ENCODE measurements at places on chromosomes 12 and 14.

DNA sequence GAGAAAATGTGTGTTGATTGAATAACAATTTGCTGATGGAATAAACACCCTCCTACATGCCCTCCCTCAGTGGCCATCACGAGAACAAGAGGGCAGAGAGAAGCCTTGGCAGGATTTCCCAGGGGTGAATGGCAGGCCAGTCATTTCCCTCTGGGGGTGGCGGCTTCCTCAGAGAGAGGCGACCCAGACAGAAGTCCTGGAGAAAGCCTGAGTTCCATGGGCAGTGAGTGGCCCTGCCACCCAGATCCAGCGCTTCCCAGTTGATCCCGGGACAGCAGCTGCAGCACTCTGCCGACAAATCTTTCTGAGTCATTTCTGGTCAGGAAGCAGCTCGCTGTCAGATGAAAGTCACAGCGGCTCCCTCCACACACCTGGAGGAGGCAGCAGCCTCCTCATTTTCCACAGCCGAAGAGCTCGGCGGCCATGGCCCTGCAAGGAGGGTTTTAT is 123.0 kb downstream of the SCARB1 start:
- no peak for DNase-seq

DNA sequence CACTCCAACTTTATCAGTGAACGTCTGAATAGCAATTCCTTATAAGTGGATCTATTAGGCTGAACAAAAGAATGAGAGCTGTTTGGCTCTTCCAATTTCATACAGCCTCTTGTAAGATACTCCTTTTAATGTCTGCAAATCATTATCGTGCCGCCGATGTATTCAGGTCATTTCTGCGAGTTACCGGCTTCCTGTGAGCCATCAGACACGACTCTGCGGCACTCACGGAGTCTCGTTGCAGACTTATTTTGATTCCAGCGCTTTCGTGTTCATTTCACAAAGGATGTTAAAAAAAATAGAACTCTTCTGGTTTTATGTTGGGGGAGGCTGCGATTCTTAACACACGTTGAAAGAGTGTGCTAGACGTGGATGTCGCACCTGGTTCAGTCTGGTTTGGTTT is 106.6 kb downstream of the GLT1D1 start:
- no peak for DNase-seq

DNA sequence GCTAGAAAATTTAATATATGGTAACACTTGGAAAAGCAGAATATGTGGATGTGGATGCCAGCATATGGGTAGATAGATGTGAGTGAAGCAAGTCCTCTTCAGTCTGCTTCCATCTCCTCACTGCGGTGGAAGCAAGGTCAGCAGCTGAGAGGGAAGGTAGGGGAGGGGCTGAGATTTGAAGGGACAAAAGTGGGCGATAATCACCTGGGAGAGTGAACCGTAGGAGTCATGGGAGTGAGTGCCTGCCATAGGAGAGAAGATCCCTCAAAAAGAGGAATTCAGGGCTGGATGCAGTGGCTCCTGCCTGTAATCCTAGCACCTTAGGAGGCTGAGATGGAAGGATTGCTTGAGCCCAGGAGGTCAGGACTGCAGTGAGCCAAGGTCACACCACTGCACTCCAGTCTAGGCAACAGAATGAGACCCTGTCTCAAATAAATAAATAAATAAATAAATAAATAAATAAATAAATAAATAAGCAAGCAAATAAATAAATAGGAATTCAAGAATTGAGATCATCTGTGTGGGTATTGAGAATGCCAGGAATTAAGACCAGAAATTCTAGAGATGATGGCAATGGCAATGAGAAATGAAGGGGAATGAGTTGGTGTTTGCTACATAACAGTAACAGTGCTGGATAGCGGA is 123.4 kb downstream of the BICD1 start:
- DNase-seq = no peak

- no peak for DNase-seq
Observed at GRCh38 chr14:41668356-41668755, 61.7 kb downstream of the LRFN5 start.

DNA sequence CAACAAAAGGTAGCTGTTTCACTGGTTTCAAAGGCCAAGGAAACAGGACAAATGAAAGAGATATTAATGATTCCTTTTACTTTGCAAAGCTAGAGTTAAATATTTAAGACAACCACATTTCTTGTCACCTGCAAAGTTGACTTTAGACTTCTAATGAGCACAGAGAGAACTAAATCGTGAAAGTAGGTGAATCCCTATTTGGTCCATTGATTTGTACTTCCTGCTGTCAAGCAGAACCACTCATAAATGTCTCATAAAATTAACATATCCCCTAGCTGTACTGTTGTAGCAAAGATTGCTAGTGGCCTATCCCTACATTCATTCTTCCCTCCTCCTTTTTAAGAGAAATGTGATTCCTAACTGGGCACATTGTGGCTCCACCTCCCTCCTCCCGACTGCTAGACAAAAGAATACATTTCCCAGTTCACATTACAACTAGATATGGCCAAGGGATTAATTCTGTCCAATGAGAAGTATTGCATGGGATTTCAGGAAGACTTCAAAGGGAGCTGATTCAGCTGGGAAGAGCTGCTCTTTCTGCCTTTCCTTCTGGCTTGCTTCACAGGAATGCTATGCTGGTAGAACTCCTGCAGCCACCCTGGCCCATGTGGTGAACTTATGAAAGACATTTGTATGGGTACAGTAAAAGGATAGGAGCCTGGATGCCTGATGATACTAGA is 227.5 kb upstream of the ABCD2 start:
- no peak for DNase-seq

GRCh38 chr14:26841920-26842741 is 244.3 kb upstream of the NOVA1 start:
- DNase-seq = peak; percentile 88

DNA sequence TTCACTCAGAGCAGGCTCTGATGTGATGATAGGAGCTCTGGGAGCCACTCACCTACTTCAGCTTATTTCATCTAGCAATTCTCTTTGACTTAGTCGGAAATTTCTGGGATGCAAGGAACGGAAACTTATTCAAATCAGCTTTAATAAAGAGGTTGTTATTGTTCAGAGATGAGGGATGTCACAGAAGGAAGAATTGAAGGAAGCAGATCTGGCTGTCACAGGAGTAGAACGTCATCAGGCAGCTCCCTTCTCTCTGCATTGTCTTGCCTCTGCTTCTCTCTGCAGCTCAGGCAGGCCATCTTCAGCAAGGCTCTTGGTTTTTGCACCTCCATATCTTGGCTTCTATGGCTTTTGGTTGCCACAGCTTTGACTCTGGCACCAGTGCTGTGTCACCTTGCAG is 7.6 kb upstream of the TMEM30B start:
- no peak for DNase-seq
